ENCODE measurements at places on chromosomes 11 and 22. TPM values are rescaled to one million over a fixed set of nuclear protein-coding genes. Genes with fewer than 3 reads are reported as not detected.

Gene UBASH3B
- 5.3 TPM for polyA plus RNA-seq

Gene DEUP1
- polyA plus RNA-seq: 1.6 TPM

Gene MUC5AC
- polyA plus RNA-seq: 0.18 TPM

Gene SHANK3
- 11.9 TPM for polyA plus RNA-seq

Gene KCNJ4
- polyA plus RNA-seq: 0.34 TPM

Gene LRRC74B
- 0.24 TPM for polyA plus RNA-seq

Gene TRIM49
- not detected for polyA plus RNA-seq

Gene DDI1
- not detected for polyA plus RNA-seq

Gene LAMTOR1
- 95.8 TPM for polyA plus RNA-seq
